ENCODE measurements at places on chromosomes 13 and 19.

GRCh38 chr19:29520390-29520789, 5.4 kb upstream of the VSTM2B start:
- no peak for DNase-seq

GRCh38 chr19:54871696-54872095, 2.3 kb upstream of the FCAR start:
- DNase-seq: no peak

- no peak for DNase-seq
Measured at GRCh38 chr13:39210961-39211534, 172.8 kb downstream of the NHLRC3 start.

GRCh38 chr13:32211813-32212212, 103.3 kb downstream of the ZAR1L start:
- no peak for DNase-seq

- no peak for DNase-seq
Measured at GRCh38 chr19:35990156-35990555, 4.8 kb upstream of the SDHAF1 start.

DNA sequence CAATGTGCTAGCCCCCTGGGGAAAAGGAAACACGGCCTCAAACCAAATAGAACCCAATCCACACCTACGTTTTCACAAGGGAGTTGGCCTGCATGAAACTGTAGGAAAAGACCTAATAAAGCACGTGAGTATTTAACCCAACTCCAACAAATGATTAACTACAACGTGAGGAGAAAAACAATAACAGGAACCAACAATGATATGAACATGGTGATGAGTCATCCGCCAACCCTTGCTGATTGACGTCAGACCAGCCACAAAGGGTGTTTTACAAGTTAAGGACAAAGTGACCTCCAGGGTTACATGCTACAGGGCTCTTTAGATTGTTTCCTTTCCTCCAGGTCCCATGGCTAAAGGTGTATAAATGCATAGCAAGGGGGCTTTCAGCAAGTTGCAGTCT, 460.5 kb downstream of the COG6 start:
- DNase-seq: peak; percentile 72

Data from activated CD4-positive, alpha-beta T cell treated with anti-CD3 and anti-CD28 coated beads, Interleukin-10, Interleukin-2, amounts not matched to agents 100 ng/mL and 50 ng/mL, durations not matched to agents 16 hours and 8 hours (primary cell).